ENCODE measurements at places on chromosomes 3 and 15.

DNA sequence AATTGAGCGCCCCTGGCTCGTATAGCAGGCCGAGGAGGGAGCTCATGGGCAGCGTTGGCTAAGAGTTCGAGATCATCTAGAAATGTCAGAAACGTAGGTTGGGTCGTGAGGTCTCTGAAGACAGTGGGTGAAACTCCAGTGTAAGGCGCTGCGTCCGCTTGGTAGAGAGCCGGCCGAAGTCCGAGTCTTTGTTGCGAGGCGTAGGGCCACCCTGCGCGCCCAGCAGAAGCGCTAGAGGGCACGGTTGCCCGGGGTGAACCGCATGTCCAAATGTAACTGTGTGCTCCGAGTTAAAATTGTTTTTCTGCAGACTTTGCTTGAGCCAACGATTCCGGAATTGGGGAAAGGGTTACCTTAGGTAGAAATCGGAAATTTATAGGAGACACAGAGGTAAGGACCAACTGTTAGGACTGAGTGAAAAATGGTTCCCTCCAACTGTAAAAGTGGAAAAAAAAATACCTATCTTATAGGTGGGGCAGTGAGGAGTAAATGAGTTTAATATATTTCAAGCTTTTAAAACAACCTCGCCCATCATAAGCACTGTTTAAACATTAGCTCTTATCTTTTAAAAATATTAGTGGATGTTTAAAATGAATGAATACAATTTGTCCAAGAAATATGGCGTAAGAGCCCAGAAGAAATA is 993 bp upstream of the SIAH2 start:
- DNase-seq: peak; percentile 68

DNA sequence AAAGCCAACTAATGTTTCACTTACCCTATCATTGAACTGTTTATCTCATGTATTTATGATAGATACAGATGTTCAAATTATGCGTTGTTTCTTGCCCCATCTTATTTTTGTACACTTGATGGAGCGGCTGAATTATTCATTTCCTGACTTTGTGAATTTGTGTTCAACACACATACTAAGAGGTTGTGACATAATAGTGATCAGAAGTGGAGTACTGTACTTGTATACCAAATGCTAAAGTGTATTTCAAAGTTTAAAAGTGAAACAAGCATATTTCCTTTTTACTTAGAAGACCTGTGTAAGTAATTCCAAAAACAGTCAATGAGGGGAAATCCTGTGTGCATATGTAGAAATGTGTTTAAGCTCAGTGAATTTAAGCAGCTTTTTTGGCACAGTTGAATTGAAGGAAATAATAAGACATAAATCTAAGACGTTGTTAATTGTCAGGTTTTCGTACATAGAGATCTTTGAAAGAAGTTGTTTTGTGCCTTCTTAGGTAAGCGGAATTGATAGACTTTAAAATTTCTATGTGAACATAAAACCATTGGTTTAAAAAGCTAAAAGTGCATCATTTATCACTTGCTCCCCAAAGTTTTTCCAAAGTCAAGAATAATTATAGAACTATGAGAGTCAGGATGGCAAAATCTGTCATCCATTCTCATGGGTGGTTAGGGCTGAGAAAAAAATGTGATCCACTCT is 1.9 kb downstream of the NFKBIZ start:
- no peak for DNase-seq

DNA sequence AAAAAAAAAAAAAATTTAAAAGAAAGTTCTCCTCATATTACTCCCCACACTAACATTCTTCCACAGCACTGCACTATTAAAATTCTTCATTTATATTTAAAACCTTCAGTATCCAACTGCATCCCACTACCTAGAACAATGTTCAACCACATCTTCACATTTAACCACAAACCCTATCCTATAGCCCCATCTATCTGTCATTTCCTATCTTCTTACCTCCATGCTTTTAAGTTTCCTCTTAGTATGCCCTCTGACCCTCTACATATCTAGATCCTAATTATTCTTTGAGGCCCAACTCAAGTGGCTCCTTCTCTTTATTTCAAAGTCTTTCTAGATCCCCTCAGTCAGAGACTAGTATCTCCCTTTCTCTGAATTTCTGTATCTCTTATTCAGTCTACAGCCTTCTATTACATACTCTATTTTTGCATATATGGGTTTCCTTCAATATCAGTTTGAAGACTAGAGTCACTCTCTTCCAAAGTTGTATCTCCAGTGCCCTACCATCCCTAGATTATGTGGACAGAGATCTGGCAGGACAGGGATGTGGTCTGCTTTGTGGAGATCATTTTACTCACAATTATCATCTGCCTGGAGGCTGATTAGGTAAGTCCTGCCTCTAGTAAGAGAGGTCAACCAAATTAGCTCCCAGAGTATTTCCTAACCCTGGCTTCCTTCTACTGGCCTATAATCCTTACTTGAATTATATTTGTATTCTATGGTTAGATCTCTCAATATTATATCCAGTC is 1.4 kb downstream of the CIAO2A start:
- DNase-seq: no peak

- DNase-seq: no peak
These were observed 28.8 kb downstream of the LYSMD4 start for GRCh38 chr15:99704444-99704838.

DNA sequence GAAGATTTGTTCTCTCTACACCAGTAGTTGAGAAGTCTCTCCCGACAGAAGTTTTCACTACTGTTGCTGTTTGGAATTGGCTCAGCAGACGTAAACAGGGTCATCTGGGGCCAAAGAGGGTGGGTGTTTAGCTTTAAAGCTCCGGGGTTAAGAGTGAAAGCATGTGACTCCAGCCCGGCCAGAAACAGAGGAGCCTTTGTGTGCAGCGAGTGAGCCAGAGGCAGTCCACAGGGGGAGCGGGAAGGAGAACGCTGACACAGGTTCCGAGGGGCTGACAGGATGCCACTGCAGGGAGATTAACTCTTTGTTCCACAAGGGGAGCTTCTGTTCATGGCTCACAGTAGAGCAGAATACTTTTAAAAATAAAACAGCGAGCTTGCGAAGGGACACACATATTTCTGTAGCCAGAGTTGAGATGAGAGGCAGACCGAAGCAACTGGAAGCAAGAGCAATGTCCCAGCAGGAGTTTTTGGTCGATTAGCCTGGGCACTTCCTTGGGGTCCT is 26.9 kb downstream of the BMF start:
- DNase-seq: no peak

GRCh38 chr3:127451321-127451720 is 139.2 kb downstream of the TPRA1 start:
- no peak for DNase-seq

DNA sequence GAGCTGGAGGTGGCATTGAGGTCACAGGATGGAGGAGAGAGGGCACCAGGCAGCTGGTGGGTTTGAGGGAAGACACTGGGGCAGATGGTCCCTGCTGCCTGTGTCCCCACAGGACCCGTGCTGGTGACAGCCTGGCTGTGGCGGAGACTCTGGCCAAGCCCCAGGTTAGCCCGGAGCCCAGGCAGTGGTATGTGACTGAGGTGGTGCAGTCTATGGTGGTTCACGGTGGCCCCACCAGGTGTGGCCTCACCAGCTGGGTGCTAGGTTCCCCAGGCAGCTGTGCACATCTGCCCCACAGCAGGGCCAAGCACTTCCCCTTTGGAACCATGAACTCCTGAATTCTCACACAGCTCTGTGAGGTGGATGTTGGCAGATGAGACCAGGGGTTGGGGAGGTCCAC is 15.4 kb downstream of the PLXNA1 start:
- DNase-seq: no peak

DNA sequence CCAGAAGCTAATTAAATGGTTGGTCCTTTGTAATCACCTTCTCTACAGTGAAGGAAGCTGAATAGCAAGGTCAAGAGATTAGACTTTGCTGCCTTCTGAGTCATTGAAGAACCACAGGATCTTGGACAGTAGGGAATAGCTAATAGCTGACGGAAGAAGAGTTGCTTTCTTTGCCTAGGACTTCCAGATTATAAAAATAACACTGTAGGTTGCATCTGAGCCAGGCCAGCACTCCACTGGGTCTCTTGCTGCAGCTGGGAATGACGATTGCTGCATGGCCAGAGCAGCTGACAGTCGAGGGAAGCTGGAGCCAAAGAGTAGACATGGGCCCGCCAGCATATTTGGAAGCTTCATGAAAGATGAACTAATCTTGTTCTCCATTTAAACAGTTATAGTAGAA is 81.5 kb upstream of the KCNMB2 start:
- DNase-seq: no peak

DNA sequence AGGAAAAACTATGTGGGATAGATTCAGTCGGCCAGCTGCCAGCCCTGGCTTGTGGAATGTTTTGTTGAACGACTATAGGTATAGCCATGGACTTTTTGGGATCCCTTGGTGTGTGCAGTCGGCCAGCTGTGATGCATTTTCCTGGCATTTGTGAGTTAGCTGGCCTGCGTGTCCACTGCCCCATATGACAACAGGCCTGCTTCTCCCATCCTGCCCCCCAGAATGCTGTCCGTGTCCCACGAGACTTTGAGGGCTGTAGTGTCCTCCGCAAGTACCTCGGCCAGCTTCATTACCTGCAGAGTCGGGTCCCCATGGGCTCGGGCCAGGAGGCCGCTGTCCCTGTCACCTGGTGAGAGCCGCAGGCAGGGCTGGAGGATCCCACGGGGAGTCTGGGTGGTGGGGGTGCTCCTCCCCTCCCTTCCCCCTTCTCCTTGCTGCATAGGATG is 23.6 kb downstream of the PTPN23 start:
- no peak for DNase-seq

DNA sequence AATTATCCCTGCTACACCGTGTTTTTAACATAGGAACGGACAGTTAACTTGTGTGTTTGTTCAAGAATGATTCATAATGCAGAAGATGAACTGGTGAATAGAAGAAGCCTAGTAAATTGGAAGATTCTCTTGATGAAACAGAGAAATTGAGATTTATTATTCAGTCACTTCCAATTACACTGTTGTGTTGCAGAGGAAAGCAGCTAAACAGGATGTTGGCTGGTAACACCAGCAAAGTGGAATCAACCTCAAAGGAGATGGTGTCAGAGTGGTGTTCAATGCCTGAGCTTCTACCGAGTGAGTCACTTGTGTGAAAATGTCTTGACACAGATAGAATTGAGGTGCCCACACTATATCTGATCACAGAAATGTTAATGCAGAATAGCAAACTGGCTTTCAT is 399.6 kb downstream of the LPP start:
- no peak for DNase-seq

GRCh38 chr15:74958320-74958907 is 1.8 kb upstream of the RPP25 start:
- peak; percentile 70 for DNase-seq

DNA sequence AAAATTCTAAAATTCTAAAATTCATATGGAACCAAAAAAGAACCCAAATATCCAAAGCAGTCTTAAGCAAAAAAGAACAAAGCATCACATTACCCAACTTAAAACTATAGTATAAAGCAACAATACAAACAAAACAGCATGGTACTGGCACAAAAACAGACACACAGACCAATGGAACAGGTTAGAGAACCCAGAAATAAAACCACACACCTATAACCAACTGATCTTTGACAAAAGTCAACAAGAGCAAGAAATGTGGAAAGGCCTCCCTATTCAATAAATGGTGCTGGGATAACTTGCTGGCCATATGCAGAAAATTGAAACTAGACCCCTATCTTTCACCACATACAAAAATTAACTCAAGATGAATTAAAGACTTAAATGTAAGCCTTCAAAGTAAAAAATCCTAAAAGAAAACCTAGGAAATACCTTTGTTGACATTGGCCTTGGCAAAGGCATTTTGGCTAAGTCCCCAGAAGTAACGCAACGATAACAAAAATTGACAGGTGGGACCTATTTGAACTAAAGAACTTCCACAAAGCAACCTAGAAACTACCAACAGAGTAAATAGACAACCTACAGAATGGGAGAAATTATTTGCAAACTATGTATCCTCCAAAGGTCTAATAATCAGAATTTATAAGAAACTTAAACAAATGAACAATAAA is 56.9 kb downstream of the TTBK2 start:
- no peak for DNase-seq

- no peak for DNase-seq
These were observed 24.7 kb upstream of the DYNC1LI1 start for GRCh38 chr3:32595323-32595722.

DNA sequence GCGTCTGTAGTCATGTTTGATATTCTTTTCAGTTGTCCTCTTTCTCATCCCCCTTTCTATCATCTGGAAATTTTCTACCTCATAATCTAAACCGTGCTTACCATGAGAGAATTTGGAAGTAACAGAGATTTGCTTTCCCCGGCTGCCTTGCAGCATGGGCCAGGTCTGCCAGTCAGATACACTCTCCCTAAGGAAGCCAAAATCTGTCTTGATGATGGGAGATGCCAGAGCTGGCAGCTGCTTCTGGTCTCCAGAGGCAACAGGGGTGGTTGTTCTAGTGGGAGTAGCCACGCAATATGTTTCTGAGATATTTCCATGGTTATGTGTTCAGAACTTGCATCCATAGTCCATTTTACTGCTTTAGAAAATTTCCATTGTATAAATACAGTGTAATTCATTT is 218.9 kb upstream of the RORA start:
- no peak for DNase-seq

DNA sequence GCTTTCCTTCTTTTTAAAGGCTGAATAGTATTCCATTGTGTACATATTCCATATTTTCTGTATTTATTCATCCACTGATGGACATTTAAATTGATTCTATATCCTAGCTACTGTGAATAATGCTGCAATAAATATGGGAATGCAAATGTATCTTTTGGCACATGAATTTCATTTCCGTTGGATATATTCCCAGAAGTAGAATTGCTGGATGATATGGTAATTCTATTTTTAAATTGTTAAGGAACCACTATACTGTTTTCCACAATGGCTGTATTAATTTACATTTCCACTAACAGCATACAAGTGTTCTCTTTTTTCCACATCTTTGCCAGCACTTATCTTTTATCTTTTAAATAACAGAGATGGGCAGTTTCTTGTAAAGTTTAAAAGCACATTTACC is 302.7 kb downstream of the CTNNB1 start:
- no peak for DNase-seq

DNA sequence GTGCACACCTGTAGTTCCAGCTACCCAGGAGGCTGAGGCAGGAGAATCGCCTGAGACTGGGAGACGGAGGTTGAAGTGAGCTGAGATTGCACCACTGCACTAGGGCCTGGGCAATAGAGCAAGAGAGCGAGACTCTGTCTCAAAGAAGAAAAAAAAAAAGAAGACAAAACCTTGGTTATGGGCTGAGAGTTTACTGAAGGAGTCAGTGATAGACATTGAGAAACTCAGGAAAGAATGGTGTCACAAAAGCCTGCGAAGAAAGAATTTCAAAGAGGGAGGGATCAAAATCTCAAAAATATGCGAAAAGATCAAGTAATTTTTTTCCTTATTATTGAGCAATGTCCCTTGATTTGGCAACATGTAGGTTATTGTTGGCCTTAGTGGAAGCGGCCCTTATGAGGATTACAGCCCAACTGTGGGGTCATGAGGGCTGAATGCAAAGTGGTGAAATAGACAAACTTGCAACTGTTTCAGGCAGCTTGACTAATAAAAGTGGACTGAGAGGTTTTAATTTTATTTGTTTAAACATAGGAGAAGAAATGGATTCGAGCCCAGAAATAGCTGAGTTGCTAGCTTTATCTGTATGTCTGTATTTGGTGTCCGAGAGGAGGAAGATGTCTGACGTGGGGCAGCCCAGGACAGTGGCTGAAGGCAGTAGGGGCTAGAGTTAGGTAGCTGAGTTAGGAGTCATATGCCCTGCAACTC is 18.8 kb upstream of the CELF6 start:
- DNase-seq: no peak

Data from glutamatergic neuron (in vitro differentiated cells).